GM13976 (cell line): ENCODE measurements at places on chromosomes 6 and 20.
A peak's percentile ranks its signal among the peaks of the same experiment; 100 is the strongest.

DNA sequence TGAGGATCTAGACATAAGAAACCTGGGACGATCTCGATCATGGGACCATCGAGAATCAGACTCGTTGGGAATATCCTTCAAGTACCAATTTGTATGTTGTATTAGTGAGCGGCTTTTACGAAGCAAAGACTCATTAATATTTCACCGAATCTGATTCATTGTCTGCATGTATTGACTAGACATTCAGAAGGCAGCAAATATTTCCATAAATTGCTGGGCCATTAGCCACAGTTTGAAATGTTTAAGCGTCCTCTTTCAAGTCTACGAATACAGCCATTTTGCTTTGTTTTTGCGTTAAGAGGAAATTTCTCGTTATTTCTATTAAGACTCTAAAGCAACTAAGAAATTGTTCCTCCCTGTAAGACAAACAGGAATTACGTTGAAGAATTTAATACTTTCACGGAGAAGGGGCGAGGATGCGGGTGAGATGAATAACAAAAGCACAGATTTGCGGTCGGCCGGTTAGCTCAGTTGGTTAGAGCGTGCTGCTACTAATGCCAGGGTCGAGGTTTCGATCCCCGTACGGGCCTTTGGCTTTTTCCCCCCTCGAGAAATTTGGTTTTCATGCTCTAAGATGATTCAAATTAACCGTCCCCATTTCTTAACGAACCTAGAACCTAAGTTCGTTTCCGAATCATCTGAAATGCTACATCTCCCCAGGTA is 18.5 kb downstream of the POM121L2 start:
- DNase-seq, result no peak

DNA sequence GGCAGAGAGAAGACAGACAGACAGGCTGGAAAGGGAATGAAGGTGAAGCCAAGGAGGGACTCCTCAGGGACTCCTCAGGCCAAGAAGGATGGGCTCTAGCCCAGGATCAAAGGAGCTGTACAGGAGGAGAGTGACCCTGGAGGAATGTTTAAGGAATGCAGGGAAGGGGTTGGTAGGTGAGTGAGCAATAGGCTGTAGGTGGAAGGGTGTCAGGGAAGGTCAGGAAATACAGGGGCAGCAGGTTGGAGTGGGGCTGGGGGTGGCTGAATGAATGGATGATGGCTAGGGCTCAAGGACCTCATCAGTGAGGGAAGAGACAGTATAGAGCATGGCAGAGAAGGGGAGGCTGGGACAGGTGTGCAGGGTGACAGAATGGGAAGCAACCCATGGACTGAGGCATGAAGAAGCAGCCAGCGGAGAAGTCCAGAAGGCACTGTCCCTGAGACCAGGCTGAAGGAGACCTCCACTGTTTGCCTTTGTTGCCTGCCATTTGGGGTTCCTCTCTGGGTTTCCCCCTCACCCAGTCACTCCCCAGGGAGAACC is 13.2 kb downstream of the SYNGAP1 start:
- DNase-seq, result no peak

- peak; percentile 23 for DNase-seq
These were observed 149.9 kb downstream of the MYB start for GRCh38 chr6:135331002-135331401.

DNA sequence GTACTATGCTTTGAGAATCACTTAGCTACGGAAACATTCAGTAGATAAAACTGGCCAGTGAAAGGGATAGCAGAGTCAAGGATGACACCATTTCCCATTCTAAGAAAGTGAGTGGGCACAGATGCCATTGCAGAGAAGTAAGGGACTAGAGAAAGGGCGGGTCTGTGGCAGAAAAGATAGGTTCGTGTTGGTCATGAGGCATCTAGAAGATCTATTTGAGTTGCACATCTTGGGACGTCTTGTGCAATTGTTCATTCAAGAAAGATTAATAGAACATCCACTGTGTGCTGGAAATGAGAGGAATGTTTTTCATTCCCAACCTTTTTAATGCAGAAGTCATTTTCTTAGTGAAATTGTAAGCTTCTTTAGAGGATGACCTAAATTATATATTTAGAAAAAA is 161.7 kb downstream of the PLCB1 start:
- no peak for DNase-seq

GRCh38 chr6:65098349-65098748 is 608.7 kb downstream of the EYS start:
- no peak for DNase-seq

DNA sequence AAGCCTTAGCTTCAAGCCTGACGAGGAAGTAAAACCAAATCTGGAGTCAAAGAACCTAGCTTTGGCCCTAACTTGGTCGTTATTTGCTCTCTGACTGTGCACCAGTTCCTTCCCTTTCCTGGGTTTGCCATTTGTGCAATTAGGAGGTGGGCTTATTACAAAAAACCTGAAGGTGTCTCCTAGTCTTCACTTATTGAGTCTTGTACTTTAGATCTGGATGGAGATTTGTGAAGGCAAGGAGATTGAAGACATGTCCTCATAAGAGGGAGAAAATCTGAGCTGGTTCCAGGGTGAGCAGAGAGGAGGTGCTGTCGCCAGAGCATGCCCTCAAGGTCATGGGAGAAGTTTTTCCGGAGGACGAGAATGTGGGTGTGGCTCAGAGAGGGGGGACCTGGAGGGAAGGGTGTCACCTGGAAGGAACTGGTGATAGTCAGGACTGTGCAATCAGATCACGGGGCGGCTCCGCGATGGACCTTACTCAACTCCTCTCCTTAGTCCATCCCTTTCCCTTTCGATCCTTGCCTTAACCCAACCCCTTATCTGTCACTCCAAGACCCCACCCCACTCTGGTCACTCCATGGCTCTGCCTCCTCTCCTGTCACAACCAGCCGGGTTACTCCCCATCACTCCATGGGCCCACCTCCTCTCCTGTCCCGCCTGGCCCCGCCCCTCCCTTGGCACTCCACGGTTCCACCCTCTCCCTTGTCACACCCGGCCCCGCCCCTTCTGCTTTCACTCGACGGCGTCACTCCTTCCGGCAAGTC is 588 bp upstream of the ACSS2 start:
- no peak for DNase-seq

- no peak for DNase-seq
These were observed 30.6 kb downstream of the TMEM14B start for GRCh38 chr6:10778230-10778629.

DNA sequence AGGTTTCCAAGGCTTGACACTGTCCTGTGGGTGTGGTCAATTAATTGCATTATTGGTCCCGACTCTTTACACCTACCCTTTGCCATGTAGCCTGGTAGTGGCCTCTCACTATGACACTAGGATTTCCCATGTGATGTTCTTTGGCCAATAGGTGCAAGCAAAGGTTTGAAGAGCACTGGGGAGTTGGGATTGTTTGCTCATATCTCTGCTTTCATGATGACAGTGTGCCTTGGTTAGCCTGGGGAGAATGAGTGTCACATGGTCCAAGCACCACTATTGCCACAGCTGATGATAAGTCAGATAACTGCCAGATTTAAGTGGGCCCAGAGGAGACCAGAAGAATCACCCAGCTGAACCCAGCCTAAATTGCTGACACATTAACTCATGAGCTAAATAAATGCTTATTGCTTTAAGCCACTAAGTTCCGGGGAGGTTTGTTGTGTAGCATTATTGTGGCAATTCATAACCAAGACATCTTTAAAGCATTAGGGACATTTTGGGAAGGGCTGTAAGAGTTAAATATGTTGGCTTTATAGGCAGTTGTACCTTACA is 17.2 kb upstream of the SCP2D1 start:
- no peak for DNase-seq

DNA sequence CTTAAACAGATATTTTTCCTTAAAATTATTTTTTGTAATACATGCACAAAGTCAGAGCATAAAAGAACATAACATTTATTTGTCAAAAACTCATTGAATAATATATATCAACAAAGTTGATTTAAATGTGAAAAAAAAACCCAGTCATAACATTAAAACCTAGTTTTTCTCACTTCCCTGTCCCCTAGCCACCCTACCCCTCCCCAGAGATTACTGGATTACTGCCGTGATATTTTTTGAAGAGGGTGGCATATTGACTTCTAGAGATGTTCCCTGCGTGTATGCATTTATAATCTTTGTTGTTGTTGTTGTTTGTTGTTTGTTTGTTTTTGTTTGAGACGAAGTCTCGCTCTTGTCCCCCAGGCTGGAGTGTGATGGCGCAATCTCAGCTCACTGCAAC is 52.4 kb upstream of the ARMC2 start:
- DNase-seq, result no peak

DNA sequence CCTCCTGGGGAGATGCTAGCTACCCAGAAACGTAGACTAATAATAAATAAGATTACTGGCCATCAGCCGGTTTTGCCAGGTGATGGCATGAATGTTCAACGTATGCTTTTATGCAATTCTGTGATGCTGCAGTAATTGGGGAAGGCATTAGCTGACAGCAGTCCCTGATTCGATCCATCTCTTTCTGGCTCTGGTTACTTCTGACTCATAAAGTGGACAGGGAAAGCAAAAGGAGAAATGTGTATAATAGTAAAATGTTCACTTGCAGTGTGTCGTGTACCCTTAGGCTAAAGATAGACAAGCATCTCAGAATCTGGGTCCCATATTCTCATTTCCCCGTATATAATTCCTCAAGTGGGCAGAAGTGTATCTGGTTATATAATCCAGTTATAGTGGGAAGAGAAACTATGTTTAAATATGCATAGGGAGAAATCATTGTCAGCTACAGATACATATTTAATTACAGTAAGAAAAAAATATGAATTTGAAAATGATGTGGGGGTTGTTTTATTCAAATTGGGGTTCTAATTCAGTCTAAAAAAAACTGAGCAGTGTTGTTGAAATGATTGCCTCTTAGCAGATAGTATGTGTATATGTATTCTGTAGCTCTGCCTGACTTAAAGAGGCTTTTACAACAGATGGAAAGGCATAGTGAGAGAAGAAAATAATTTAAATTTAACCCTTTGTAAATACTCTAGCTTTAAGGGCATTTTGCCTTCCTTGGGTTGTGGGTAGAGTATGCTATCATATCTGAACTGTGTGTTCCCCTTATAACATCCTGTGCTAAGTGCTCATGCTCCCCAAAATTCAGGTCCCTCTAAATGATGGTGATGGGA is 40.6 kb downstream of the DOK5 start:
- DNase-seq, result no peak

DNA sequence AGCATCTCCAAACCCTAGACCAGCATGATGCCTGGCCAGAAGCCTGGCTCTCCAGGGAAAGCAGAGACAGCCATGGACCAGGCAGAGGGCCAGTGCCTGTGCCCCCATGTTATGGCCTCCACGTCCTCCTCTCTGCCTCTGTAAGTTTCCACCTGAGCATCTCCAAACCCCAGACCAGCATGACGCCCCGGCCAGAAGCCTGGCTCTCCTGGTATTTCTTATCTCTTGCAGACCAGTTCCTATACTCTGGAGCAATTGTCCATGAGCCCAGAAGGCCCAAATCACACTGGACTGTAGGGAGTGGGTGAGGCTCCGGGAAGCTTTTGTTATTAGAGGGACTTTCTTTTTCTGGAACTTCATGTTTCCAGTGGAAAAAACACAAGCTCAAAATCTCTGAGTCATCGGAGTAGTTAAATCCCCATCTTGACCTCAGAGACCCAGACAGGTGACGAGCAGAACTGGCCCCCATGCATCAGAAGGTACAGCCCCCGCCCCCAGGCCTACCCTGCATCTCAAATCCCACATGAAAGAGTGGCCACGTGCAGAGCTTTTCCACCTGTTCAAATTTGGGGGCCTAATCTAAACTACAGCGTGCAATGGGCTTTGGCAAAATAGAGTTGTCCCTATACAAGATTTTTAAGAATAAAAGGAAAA is 110.2 kb upstream of the FOXQ1 start:
- no peak for DNase-seq

- DNase-seq, result no peak
These were observed 543.1 kb downstream of the PRKN start for GRCh38 chr6:162184465-162184864.

DNA sequence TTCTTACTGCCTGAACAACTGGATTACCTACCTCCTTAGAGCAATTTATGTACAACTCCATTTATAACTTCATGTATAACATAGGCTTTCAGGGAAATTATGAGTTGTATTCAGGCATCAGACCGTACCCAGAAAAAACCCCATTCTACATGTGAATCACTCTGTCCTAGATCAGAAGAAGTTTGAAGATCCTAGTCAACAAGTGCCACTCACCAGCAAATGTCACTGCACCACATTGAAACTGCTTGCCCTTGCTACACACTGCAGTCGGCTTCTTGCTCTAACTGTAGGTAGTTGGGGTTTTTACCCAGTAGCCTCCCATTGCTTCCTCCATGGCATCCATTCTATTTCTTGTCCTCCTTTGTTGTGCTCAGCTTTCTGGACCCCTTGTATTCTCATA is 132.4 kb downstream of the DNAH8 start:
- DNase-seq, result no peak

DNA sequence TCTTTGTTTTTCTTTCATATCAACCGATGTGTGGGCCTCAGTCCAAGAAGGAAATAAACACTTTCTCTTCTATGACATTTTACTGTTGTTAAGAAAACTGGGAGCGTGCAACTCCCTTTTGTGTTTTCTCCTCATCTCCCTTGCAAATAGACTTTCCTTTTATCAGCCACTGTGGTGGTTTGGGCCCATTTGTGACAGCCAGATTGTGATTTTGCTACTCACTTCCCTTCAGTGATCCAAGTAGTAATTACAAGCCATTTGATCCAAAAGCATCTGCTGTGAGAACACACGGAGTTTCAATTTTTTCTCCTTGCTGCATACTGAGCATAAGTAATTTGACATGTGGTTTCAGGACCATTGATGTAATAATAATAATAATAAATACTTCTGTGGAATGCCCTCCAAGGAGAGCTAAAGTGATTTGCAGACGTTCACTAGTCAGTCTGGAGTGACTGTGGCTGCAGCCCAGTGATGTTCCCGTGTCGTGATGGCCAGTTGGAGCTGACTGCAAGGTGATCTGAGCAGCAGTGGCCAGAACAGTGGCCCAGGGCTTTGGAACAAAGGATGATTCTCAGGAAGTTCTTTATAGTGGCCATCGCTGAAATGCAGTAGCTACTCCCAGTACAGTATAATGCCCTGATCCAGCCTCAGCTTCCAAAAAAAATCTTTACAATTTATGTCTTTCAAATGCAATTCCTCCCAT is 91.9 kb upstream of the CLDN20 start:
- no peak for DNase-seq

DNA sequence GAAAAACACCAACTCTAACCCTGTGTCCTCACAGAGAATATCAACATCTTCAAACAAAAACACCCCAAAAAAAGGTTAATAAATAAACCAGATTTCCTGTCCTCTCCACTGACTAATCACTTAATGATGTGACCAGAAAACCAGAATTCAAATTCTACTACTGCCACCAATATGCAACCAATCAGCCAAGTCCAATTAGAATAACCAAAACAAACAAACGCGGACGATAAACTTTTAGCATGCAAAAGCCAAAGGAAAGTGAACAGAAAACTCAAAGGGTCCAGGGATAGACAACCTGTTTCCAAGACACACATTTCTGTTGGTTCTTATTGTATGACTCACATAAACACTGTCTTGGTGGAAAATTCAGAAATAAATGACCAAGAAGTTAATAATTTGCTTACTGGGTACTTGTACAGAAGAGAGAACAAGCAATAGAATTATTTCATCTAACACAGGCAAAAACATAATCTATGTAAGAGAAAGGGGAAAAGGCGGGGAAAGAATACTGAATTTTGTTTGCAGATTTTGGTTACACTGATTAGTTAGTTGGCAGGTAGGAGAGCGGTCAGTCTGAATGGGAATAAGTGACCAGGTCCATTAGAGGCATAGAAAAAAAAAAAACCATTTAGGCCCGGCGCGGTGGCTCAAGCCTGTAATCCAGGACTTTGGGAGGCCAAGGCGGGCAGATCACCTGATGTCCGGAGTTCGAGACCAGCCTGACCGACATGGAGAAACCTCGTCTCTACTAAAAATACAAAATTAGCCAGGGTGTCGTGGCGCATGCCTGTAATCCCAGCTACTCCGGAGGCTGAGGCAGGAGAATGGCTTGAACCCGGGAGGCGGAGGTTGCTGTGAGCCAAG is 34.1 kb downstream of the HFE start:
- no peak for DNase-seq
